ENCODE measurements at places on chromosomes 13 and 19. TPM values are rescaled to one million over a fixed set of nuclear protein-coding genes. Genes with fewer than 3 reads are reported as not detected.

DNA sequence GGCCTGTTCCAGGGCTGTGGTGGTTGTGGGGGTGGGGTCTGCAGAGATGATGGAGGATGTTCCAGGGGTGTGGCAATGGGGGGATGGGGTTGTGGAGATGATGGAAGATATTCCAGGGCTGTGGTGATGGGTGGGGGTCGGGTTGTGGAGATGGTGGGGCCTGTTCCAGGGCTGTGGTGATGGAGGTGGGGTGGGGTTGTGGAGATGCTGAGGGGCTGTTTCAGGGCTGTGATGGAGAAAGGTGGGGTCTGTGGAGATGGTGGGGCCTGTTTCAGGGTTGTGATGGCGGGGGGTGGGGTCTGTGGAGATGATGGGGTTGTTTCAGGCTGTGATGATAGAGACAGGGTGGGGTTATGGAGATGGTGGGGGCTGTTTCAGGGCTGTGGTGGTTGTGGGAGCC lies 62.0 kb downstream of the TEX29 start:
- DNase-seq, result no peak

DNA sequence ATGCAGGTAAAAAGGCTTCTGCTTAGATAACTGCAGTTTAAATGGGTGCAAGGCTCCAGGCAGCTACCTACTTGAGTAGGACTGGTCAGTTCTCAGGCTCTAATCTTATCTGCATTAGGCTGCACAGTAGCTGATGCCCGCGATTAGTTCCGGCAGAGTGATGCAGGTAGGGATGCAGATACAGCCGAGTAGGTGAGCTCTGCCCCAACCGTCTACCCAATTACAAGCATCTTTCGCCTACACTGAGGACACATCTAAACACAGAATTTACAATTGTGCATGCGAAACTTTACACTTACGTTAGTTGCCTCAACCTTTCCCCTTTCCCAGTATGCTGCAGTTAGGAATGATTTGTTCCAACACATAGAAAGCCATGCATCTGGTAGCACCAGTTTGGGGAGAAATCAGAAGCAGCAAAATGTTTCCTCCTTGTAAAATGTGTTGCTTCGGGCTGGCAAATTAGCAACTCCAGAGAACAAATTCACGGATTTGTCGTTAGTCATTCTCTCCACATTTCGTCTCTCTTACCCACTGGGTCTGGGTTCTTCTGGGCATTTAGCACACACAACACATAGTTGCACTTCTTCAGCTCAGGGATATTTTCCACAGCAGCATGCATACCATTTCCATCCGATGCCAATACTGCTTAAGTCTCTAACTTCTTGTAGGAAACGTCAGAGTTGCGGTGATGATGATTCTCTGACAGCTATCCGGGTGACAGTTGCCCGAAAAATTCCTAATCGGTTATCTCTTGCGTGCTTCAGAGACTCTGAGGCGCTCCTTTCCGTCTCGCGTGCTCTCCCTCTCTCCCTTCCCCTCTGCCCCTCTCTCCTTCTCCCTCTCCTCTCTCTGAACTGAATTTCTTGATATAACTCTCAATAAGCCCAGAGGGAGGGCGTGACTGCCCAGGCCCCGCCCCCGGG lies at the start of gene PCDH9:
Gene PCDH9 (minus strand): TSS at position 856 of the 923 bp plus-strand sequence. CDS start 1,896 bp downstream, outside the sequence.
- DNase-seq, result no peak

DNA sequence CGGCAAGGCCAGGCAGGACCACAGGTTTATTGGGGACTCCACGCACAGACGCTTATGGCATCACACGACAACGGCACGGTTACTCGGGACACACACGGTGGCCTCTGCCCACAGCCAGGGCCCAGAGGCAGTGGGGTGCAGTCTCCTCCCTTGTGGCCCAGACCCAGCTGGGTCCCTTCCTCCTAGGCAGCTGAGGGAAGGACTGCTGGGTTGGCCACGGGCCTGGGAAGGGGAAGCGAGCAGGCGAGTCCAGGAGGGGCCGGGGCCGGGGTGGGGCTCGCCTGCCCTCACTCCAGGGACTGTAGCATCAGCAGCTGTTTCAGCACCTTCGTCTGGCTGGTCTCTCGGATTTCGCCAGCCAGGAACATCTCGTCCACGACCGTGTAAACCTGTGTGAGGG lies 12.5 kb downstream of the AP2S1 start:
- DNase-seq, result no peak

DNA sequence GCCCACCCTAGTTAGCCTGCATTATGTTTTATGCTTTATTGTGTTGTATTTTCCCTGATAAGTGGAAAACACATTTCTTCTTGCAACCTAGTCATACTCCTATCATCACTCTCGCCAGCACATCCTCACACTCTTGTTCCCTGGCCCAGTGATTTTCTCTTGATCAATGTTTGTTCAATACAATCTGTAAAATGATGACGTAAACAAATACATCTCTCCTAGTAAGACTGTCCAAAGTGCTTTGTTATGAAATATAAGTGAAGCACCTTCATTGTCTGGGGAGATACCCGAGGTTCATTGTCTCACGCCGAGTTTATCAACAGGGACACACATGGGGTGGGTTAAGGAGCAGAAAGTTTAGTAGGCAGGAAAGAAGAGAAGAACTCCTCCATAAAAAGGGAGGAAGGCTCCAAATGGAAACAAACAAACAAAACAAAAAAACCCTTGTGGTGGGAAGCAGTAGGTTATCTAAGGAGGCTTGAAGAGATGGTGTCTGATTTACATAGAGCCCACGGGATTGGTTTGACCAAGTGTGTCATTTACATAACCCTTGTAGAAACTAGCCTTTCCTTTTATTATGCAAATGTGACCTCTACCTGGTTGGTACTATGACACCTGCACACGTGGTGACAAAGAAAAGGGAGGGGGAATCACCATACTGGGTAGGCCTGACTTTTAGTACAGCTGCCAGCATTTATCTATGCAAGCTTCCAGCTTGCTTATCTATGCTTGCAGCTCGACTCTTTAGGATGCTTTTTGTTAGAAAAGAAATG lies 1317.9 kb upstream of the SPRY2 start:
- DNase-seq, result no peak

- no peak for DNase-seq
Measured at GRCh38 chr19:39590265-39590664, 12.1 kb upstream of the LGALS13 start.

GRCh38 chr19:17834350-17835181 lies 13.2 kb downstream of the JAK3 start:
- DNase-seq, result no peak

DNA sequence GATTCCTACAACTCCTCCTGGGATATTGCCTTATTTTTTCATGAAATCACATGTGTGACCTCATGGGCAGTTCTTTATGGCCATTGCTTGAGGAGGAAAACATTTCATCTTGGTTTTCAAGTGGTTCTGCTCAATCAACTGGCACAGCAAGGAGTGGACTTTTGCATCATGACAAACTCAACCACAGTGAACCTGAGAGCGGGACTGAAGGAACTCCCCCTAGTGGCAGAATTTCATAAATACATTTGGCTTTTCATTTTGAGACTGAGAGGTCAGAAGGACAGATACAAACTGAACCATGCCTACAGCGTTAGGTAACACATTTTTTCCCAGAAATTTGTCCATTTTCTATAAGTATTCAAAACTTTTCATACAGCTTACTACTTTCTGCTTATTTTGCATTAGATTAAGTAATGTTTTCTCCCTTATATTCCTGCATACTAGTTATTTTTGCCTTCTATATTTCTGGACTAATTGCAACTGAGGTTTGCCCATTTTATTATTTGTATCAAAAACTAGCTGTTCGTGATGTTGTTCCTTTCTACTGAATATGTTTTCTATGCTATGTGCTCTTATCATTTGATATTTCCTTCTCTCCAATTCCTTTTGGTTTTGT lies 13.4 kb upstream of the SIGLEC12 start:
- DNase-seq, result no peak

DNA sequence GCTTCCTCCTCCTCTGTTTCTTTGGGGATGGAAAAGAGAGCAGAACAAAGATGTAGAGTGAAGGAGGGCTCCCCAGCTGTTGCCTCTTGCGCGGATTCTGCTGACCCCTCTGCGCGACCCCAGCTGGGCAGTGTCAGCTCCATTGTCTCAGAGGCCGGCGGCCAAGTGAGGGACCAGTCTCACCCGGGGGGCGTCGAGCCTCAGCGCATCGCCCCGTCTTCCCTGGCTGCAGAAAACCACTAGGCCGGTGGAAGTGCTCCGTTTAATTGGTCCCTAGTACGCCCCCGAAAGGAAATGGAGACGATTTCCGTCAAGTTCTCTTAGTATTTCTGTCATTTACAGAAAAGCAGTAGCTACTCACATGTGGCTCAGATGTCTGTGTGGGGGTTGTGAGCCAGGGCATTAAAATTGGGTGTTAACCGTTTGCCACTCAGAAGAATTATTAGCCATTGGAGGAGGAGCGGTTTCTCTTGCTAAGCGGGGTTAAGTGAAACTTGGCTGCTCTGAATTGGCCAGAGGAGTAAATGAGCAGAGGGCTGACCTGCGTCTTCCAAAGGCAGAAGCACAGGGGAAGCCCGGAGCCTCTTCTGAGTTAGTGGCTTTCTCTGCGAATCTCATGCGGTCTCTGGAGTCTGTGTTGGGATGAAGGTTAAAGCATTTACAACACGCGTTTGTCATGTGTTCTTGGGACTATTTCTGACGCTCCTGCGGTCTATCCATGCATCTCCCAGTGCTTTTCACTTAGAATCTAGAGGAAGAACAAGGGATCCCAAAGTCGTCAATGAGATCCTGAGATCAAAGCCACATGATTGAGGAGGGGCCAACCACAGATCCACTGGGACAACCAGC lies 132.8 kb upstream of the MYO16 start:
- no peak for DNase-seq

GRCh38 chr19:17835182-17836006 lies 12.4 kb downstream of the JAK3 start:
- DNase-seq, result no peak

NLRP11 gene
- not detected for total RNA-seq

MRPL57 gene
- 10.1 TPM for total RNA-seq

DLL3 gene
- not detected for total RNA-seq

OR7C1 gene
- total RNA-seq, result 0.04 TPM

SUPT5H gene
- total RNA-seq, result 102 TPM
